ENCODE measurements at places on chromosomes 3 and 15. TPM values are rescaled to one million over a fixed set of nuclear protein-coding genes. Genes with fewer than 3 reads are reported as not detected.

Gene ITGA11
- 0.20 TPM for total RNA-seq

Gene ST8SIA2
- total RNA-seq: not detected

Gene COL7A1
- 0.13 TPM for total RNA-seq

Gene GNB4
- 105 TPM for total RNA-seq

Gene AADACL2
- total RNA-seq: not detected

Gene PLCD1
- 16.5 TPM for total RNA-seq

Gene FSIP1
- 0.63 TPM for total RNA-seq

Gene KLF15
- total RNA-seq: 2.3 TPM

Gene MORF4L1
- 343 TPM for total RNA-seq

Gene SNX22
- 1.3 TPM for total RNA-seq

Gene IL12A
- 0.40 TPM for total RNA-seq

Gene CLCN2
- total RNA-seq: 2.2 TPM
